ENCODE measurements at places on chromosomes 16 and 17.
A peak's percentile ranks its signal among the peaks of the same experiment; 100 is the strongest.

GRCh38 chr16:31460582-31461002 lies 1.3 kb downstream of the ARMC5 start:
- peak; percentile 26 for DNase-seq

GRCh38 chr16:89359264-89360147 lies 130.9 kb downstream of the ANKRD11 start:
- DNase-seq = no peak

DNA sequence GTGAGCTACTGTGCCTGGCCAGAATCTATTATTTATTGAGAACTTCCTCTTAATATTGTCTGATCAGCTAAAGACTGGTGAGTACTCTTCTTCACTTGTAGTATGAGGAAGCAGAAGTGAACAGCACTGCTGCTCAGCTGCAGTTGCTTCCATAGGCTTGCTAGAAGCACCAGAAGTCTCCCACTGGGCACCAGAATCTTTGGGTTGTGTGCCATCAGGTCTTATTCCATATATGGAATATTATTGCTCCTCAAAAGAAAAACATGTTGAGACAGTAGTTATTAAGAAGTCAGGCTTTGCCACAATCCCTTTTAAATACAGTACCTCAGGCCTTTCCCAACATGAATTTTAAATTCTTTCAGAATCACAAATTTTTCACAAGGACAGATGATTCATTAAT lies 17.2 kb downstream of the SNTB2 start:
- no peak for DNase-seq

DNA sequence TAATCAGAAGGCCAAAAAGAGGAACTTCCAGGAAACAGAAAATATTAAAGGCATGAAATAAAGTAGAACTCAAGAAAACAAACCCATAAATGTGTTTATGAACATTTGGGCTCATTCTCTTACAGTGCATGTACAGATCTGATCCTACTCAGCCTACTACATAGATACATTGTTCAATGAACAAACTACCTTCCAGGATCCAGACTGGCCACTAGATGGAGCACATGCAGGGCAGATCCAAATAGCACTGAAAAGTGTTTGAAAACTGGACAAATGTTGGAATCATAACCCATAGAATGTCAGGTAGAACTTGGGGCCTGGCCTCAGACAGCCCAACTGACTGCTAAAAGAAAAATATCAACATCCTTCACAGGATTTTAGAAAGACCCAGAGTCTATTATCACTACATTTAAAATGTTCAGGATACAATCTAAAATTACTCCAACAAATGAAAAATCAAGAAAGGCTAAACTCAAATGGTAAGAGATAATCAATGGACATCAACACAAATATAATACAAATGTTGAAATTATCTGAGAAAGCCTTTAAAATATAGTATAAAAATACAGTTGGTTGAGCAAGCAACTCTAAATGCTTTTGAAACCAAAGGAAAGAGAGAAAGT lies 122.4 kb upstream of the NUDT7 start:
- no peak for DNase-seq

DNA sequence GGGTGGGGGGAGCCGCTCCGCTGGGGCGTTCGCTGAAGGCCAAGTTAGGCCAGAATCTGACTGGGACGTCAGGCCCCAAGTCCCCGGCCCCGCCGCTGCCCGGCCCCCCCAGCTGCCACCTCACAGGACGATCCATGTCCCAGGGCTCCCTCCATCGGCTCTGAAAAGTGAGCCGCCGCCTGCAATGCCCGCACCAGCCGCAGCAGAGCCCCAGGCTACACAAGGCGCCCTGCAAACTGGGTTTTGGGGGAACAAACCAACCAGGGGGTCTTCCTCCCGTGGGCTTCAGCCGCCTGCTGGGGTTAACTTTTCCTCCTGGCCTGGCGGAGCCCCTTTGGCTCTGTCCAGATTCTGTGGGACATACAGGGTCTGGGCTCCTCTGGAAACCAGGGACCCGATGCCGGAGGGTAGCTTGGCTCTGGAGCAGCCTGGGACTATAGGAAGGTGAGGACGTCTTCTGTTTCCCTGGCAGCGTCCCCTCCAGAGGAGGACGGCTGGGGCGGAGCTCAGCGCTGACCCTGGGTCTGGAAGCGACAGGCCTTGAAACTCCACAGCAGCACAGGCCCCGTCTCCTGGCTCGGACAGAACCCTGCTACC lies 835 bp downstream of the NME4 start:
- DNase-seq = peak; percentile 25

- no peak for DNase-seq
Measured at GRCh38 chr17:48314716-48315115, 115.3 kb downstream of the SKAP1 start.

DNA sequence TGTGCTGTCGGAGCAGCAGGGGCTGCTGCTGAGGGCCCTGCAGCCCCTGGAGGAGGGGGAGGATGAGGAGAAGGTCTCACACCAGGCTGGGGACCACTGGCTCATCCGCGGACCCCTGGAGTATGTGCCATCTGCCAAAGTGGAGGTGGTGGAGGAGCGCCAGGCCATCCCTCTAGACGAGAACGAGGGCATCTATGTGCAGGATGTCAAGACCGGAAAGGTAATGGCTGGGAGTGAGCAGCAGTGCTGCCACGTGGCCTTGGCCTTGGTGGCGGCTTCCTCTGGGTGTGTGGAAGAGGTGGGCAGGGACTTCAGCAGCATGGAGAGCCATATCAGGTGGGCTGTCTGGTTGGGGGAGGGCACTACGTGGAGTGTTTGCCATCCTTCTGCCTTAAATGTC lies 20.0 kb downstream of the MVP start:
- DNase-seq = no peak

DNA sequence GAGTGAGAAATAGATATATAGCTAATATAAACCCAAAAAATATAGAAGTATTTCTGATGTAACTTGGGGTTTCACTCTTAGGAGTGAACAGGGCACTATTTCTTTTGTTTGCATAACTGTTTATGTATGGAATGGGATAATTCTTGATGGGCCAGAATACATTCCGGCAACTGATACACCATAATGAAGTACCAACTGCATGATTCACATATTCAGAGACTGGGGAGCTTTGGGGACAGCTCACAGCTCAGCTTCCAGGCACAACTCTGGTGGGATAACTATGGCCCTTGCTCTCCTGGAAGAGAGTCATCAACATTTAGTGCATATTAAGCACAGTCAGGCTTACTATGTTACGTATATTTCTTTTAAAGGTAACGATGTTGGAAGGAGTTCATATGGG lies 42.1 kb upstream of the ADCY7 start:
- no peak for DNase-seq

DNA sequence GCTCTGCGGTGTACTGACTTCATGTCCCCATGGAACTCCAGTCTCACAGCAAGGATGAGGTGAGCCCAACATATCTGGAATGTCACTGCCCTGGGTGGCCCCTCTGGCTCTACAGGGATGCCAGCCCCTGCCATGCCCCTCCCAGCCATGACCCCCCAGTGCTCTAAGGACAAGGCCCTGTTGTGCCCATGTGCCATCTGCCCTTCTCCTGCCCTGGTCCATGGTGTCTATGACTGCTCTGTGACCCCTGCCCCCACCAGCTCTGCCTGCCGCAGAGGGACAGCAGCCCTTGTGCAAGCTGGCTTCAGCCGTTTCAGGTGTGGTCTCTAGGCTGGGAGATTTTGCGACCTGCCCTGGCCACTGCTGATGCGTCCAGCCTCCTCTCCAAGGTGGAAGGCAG lies 40.3 kb downstream of the TK2 start:
- no peak for DNase-seq

DNA sequence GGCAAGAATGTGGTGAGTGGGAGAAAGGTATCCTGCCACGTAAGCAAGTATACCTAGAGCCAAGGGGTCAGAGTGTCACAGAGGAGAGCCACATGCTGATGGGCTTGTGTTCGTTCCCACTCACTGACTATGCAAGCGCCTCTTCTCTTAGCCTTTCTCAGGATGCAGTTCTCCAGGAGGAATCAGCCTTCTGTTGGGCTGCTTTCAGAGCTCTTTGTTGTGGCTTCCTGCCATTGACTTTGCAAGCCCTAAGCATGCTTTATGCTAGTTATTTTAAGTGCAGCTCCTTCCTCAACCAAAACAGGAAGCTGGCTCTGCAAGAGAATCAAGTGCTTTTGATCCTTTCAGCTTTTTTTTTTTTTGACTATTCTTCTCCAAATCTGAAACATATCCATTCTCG lies 66.6 kb downstream of the SIAH1 start:
- DNase-seq = peak; percentile 5

DNA sequence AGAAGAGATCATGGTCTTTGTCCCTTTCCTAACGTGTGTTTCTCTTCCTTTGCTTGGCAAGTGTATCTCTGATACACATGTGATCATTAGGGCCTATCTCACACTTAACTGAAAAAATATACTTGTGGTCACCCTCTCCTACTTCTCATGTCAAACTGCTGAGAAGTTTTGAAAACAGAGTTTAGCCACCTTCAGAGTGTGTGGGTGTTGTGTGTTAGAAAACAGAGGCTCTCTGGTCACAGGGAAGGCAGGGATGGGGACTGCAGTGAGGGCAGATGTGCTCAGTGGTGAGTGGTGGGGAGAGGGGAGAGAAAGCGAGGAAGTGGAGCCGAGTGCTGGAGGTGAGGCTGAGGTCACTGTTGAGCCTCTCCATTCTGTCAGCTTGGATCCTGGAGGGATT lies 29.4 kb downstream of the GRB7 start:
- no peak for DNase-seq

GRCh38 chr17:69872675-69873262 lies 202.3 kb upstream of the KCNJ16 start:
- DNase-seq = no peak

- DNase-seq = no peak
Measured at GRCh38 chr17:64058621-64059020, 38.2 kb upstream of the ICAM2 start.

GRCh38 chr17:60548990-60549389 lies 22.9 kb upstream of the APPBP2 start:
- no peak for DNase-seq
